Cerebellar nuclear complex (tissue), 1 donor: ENCODE measurements at places on chromosomes 16 and 17.

GRCh38 chr17:18163547-18163946 lies 20.1 kb upstream of the ALKBH5 start:
- DNase-seq: no peak

GRCh38 chr16:57013902-57014301 lies 24.5 kb downstream of the NLRC5 start:
- DNase-seq: no peak

- no peak for DNase-seq
These were observed 28.5 kb upstream of the CREBBP start for GRCh38 chr16:3908951-3909437.

DNA sequence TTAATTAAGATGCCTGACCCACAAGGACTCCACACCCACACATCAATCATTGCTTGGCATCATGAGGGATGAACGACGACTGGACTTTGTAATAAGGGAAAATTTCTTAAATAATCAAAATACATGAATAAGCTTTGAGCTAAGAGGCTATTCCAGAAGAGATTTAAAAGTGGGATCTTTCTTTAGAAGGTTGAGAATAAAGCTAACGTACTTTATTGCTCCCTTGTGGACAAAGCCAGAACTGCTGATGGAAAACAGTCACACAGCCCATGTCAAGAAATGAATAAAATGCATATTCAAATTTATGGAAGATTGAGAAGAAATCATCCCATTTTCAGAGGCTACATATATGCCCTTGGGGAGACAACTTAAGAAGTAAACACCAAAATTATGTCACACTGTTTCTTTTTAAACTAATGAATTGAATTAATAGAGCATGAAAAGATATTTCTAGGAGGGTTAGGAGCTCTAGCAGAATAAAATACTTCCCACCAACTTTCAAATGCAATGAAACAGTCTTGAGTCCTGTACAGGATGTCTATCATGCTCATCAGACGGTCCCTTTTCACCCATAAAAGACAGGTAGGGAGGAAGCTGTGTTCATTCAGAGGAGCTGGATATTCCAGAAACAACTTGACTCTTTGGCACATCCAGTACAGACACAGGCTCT lies 60.2 kb upstream of the PHOSPHO1 start:
- no peak for DNase-seq

DNA sequence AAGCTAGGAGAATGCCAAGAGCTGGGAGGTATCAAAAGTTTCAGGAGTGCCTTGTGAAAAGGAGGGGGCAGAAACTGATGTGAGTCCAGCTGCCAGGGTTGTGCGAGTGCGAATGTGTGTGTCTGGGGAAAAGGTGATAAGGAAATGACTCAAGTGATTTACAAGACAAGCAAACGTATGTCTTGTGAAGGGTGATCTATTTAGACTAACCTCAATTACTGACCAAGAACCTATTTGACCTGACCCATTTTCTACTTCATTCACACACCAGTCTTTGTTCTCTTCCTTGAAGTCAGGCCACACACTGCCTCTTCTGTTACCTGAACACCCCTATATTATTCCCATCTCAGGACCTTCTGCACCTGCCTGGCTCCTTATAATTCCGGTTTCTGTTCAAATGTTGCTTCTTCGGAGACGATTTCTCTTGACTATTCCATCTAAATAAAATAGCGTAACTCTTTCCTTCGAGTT lies 1.0 kb downstream of the GDE1 start:
- no peak for DNase-seq

DNA sequence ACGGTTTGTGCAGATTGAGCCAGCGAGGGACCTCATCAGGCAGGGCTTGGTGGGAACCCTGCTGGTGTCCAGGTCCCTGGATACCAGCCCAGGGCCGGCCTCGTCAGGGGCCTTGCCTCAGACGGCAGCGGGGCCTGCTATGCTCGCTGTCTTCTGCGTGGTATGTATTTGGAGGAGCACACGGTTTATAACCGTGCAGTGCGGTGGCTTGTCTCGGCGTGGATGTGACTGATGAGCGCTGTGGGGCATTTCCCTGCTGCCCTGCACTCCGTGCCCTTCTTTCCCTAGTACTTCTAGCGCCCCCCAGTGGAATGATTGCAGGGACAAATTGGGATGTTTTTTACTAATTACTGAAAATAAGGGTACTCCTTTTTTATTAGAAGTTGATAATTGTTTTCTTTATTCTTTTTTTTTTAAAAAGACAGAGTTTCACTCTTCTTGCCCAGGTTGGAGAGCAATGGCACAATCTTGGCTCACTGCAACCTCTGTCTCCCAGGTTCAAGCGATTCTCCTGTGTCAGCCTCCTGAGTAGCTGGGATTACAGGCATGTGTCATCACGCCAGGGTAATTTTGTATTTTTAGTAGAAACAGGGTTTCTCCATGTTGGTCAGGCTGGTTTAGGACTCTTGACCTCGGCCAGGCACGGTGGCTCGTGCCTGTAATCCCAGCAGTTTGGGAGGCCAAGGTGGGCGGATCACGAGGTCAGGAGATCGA lies 15.3 kb downstream of the TBCD start:
- DNase-seq: no peak

GRCh38 chr17:13598353-13599167 lies 3.2 kb downstream of the HS3ST3A1 start:
- no peak for DNase-seq

- no peak for DNase-seq
These were observed 157.8 kb downstream of the CDH13 start for GRCh38 chr16:82784573-82784968.

DNA sequence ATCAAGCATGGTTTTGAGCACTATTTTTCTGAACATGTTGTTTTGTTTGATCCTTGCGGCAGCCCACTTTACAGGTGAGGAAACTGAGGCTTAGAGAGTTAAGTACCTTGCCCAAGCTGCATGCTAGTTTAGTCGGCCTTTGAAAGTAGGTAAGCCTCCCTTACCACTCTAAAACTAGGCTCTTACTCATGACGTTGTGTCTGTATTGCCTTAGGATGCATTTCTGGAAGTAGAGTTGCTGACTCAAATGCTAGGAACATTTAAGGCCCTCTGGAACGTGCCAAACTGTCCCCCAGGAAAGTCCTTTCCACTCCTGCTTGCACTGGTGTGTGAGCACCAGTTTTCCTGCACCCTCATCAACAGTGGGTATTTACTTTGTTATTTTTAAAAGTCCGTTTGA lies 76.6 kb downstream of the ZFHX3 start:
- DNase-seq: no peak

DNA sequence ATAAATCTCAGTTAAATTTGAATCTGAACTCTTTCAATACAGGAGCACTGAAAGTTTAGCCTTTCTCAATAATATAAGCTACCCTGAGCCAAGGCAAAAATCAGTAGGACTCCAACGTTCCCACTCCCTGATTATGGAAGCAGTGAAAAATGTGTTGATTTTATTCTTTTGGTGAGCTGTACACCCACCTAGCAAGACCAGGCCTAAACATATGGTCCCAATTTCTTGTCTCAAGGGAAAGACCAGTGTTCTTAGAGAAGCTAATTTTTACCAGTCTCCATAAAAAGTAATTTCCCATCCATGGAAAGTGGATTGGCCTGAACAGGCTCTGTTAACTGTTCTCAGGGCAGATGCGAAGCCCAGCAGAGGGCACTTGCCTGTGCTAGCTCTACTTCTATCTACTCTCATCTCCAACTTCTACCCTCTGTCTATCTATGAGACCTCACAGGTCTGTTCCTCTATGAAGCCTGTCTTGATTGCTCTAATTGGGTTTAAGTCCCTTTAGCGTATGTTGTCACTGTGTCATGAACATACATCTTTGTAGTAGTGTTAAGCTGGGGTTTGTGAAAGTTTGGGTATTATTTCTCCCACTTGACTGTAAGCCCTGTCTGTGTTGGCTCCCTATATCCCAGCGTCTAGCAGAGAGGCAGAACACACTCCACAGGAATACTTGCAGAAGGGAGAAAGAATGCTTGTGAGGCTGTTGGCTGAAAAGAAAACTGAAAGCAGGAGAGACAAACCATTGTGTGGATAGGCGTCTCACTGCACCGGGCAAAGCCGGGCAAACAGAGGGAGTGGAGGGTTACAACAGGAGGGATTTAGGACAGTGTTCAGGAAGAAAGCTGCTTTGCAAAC lies 167.1 kb upstream of the MAF start:
- no peak for DNase-seq
